CD4-positive, CD25-positive, alpha-beta regulatory T cell (primary cell): ENCODE measurements at places on chromosomes 6 and 20.

- DNase-seq, result no peak
Measured at GRCh38 chr20:5140195-5140594, 13.4 kb downstream of the CDS2 start.

DNA sequence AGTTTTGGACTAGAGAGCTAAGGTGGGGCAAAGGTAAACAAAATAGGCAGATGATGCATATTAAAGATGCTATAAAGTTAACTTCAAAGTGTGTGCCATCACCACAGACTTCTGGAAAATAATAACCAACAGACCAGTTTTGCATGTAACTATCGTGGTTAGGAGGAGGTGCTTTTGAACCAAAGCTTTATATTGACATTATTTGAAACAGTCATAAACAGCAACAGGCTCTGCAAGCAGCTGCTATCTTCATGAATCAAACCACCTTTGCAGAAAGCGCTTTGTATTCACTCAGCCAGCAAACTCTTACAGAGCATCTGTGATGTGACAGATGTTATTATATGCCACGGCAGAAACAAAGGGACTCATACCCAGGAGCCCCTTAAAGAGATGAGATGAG, 81.9 kb downstream of the CRYBG1 start:
- DNase-seq, result no peak

- DNase-seq, result no peak
Measured at GRCh38 chr6:20467437-20467836, 65.8 kb downstream of the E2F3 start.

GRCh38 chr6:90253631-90254030, 43.0 kb downstream of the BACH2 start:
- DNase-seq, result no peak

- DNase-seq, result no peak
Measured at GRCh38 chr20:19750101-19750606, 7.9 kb upstream of the RIN2 start.

GRCh38 chr20:63979229-63979556, 249 bp downstream of the SAMD10 start:
- no peak for DNase-seq

DNA sequence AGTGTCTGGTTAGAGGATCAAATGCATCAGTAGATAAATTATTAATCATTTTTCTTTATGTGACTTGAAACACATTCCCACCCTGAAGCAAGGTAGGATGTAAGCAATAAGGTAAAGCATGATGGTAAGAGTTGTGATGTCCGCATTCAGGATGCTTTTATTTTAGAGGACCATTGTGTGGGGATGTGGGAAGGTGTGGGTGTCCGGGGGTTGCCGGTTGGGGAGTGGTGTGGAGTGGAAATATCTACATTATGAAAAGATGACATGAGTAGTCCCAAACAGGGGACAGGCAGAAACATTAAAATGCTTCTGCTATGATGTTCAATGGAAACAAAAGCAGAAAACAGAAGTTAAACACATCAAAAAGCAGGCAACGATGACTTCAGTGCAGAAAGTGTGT, 215.4 kb downstream of the HIVEP2 start:
- DNase-seq, result no peak

GRCh38 chr6:6390849-6391602, 70.6 kb upstream of the F13A1 start:
- DNase-seq, result no peak

- no peak for DNase-seq
Measured at GRCh38 chr6:42748203-42748898, 2.4 kb upstream of the TBCC start.

DNA sequence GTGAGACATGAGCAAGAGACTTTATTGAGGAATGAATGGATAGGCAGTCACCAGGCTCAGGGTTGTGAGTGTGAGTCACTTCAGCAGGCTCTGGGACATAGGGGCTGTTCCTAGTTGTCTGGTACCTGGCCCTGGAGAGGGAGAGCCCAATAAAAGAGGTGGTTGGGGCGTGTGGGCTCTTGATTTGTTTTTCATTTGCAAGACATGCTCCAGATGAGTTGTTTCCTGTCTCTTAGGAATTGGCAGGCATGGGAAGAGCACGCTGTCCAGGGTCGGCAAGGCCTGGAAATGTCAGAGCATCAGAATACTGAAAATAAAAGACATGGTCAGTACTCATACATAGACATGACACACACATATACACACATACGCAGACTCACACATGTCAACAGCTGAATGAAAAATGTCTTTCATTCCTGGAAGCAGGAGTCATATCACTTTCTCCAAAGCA, 166.3 kb upstream of the SULF2 start:
- DNase-seq, result no peak

- no peak for DNase-seq
Measured at GRCh38 chr20:16491294-16491905, 81.8 kb downstream of the KIF16B start.

DNA sequence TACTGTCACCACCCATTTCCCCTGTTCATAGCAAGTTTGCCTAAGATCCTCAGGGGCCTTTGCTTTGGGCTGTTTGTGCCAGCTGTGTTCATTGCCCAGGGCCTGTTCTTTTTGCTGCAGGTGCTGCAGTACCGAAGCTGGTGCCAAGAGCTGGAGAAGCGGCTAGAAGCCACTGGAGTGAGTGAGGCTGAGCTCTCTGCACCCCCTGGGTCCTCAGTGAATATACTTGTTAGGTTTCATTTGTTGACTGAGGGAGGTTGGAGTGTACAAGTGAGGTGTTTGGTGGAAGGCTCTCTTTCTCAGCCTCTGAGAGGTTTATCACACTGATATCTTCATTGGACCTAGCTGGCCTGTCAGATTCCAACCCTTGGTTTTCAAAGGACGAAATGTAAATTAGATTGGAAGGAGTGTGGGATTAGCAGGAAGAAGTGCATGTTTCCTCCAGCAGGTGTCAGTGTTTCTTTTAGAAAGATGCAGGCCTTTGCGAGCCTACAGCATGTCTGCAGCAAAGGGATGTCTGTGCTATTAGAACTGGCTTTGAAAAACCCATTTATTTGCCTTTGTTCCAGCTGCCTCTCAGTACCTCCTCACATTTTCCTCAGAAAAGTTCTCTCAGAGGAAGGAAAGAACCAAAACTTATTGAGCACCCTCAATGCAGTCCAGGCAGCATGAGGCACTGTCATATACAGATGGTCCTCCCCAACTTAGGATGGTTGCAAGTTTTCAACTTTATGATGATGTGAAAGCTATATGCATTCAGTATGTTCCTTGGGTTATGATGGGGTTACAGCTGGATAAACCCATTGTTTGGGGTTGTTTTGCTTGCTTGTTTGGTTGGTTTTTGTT, 8.3 kb downstream of the CEP250 start:
- peak; percentile 79 for DNase-seq

- no peak for DNase-seq
Measured at GRCh38 chr6:41224800-41225199, 3.3 kb upstream of the TREML4 start.

- DNase-seq, result peak; percentile 17
Measured at GRCh38 chr20:219290-220115, 7.6 kb upstream of the DEFB129 start.

- no peak for DNase-seq
Measured at GRCh38 chr20:48198929-48199451, 413.7 kb upstream of the SULF2 start.

- DNase-seq, result peak; percentile 10
Measured at GRCh38 chr6:69917834-69918233, 51.5 kb downstream of the COL19A1 start.

- no peak for DNase-seq
Measured at GRCh38 chr6:47844881-47845280, 63.0 kb downstream of the OPN5 start.

DNA sequence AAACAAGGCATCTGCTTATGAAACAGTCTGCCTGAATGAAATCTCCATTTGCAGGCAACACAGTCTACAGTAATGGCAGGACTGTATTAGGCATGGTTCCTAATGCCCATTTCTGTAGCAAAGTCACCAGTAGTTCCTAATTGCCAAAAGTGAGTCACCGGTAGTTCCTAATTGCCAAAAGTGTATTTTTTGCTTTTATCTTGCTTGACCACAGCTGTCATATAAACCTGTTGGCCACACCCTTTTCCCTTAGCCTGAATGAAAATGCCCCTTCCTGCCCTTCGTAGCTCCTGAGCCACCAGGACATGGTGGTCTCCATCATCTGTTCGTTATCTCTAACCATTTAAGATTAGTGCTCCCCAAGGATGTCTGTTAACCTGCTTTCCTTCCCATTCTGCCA, 34.5 kb downstream of the MTHFD1L start:
- DNase-seq, result no peak

DNA sequence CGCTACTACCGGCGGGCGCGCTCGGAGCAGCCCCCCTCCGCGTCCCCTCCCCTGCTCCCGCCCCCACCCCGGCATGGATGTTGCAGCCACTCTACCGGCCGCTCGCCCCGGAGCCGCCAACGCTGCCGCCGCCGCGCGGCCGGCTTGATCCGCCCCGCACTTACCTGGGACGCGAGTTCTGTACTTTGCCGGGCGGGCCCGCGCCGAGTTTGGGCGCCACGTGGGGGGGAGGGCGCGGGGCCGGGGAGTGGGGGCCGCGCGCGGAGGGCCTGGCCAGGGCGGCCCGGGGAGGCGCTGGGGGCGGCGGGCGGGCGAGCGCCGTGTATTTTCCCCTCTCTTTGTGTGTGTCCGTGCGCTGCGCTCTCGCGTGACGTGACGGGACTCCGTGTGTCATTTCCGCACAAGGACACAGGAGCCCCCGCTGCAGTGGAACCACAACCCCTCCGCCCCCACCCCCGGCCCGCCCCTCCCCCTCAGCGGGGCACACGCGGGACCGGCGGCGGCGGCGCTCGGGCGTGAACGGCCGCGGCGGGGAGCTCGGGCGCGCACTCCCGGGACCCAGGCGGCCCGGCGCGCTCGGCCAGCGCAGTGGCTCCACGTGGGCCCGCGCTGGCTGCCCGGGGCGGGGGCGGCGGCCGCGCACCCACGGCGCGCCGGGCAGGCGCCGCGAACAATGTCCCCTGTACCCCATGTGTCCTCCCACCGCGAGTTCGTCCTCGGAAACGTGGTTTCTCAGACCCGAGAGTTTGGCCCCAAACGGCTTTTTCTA, at the start of gene BEND3:
BEND3 (minus strand) TSS at position 590 of the 769 bp plus-strand sequence. CDS start 16,230 bp downstream, outside the sequence.
- DNase-seq, result peak; percentile 36

GRCh38 chr6:3712827-3713665, 38.5 kb downstream of the PXDC1 start:
- no peak for DNase-seq

GRCh38 chr6:55678330-55679224, 99.6 kb upstream of the HMGCLL1 start:
- no peak for DNase-seq

DNA sequence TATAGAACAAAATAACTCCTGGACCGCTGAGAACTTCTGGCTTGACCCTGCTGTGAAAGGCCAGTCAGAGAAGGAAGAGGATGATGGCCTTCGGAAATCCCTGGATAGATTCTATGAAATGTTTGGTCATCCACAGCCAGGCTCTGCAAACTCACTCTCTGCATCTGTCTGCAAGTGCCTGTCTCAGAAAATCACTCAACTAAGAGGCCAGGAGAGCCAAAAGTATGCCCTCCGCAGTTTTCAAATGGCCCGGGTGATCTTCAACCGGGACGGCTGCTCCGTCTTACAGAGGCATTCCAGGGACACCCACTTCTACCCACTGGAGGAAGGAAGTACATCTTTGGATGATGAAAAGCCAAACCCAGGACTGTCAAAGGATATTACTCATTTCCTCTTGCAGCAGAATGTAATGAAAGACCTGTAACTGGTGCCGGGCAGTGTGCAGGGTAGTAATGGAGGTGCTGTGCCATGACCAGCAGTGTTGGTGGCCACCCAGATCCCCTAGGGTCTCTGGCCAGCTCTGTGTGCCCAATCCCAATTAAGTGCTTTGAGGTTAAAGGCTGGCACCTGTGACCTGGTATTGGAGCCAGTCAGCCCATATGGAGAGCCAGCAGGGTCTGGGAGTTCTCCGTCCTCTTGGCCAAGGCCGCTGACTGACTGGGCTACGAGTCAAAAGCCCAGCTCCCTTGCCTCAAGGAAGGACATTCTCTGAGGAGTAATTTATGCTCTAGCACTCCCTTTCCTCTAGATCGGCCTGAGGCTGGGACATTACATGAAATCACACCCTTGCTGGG, 87.1 kb downstream of the TRMT6 start:
- DNase-seq, result no peak

GRCh38 chr6:21384216-21384615, 209.3 kb upstream of the SOX4 start:
- no peak for DNase-seq

GRCh38 chr20:15618110-15618509, 955.1 kb downstream of the KIF16B start:
- no peak for DNase-seq

DNA sequence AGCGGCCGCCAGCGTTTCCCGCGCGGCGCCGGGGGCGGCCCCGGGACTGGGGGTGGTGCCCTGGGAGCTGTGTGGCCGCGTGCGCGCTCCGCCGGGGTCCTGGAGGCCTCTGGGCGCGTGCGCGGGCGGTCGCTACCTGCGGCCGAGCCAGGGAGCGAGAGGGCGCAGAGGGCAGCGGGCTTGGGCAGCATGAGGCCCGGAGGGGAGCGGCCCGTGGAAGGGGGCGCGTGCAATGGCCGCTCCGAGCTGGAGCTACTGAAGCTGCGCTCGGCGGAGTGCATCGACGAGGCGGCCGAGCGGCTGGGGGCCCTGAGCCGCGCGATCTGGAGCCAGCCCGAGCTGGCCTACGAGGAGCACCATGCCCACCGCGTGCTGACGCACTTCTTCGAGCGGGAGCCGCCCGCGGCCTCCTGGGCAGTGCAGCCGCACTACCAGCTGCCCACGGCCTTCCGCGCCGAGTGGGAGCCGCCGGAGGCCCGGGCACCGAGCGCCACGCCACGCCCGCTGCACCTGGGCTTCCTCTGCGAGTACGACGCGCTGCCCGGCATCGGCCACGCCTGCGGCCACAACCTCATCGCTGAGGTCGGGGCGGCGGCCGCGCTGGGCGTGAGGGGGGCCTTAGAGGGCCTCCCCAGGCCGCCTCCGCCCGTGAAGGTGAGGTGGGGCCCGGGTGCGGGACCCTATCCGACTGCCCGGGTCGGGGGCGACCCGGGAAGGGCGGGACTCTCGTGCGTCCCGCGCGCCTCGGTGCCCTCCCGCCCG, at the start of gene PM20D2:
PM20D2 (plus strand) TSS at position 100 of the 762 bp plus-strand sequence; CDS start at position 190, 90 bp downstream.
- DNase-seq, result peak; percentile 52

GRCh38 chr6:129451187-129451586, 258.8 kb downstream of the ARHGAP18 start:
- DNase-seq, result no peak

DNA sequence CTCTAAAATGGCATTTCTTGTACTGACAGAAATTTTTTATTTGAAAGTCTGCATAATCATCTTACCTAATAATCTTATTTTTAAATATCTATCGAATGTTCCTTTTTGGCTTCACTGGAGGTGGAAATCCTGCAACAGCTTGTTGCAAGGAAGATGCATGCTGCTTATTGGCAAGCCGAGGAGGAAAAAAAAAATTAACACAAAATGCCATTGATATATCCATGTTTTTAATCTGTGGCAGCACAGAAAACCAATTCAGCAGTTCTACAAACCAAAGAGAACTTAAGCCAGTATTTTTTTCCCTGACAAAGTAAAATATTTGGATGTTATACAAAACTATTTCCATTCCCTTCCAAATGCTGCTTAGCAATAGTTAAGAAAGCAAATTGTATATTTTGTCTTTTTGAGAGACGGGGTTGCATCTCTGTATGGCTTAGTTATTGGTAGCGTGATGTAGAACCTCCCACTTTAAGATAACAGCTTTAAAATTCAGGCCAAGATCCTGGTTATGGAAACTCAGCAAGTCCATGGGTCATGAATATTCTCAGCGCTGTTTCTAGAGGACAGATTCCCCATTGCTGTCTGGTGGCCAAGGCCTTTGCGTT, 231.4 kb downstream of the TMEM242 start:
- no peak for DNase-seq
